ENCODE measurements at places on chromosomes 11 and 22.

DNA sequence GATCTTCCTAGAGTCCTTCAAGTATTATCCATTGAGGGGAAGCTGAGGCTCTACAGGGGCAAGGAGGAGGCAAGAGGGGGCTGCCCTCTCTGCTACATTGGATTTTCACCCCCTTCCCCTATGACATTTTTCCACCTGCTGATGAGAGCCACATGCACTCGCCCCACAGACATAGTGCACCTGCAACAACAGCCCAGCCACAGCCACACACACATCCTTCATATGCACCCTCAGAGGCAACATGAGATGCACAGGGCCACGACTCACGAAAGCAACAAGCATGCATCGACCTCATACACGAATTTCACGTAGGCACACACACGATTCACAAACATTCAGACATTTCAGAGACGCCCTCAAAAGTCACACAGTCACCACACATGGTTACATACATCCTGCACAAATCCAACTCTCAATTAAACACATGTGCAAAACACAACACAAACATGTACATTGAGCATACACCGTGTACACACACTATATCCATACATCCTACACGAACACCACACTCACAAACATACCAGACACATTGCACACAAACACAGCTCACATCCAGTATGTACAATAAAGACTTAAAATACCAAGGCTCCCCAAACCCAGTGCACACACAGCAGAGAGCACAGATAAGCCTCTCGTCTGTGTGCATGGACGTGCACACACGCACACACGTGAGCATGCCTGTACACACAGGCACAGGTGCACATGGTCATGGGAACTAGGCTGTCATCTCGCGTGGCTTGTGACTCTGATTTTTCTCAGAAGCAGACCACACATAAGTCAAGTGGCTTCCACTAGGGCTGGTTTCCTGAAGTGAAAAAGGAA lies 6.3 kb upstream of the LRRC32 start:
- no peak for DNase-seq

- no peak for DNase-seq
Measured at GRCh38 chr11:117502015-117502778, 174.5 kb downstream of the CEP164 start.

- no peak for DNase-seq
Measured at GRCh38 chr11:25860677-25861450, 471.1 kb upstream of the ANO3 start.

- no peak for DNase-seq
Measured at GRCh38 chr11:32450372-32450771, 15.0 kb upstream of the WT1 start.

- no peak for DNase-seq
Measured at GRCh38 chr11:103367650-103368049, 258.4 kb downstream of the DYNC2H1 start.

GRCh38 chr11:34274712-34275398 lies 83.0 kb downstream of the ABTB2 start:
- DNase-seq, result no peak

DNA sequence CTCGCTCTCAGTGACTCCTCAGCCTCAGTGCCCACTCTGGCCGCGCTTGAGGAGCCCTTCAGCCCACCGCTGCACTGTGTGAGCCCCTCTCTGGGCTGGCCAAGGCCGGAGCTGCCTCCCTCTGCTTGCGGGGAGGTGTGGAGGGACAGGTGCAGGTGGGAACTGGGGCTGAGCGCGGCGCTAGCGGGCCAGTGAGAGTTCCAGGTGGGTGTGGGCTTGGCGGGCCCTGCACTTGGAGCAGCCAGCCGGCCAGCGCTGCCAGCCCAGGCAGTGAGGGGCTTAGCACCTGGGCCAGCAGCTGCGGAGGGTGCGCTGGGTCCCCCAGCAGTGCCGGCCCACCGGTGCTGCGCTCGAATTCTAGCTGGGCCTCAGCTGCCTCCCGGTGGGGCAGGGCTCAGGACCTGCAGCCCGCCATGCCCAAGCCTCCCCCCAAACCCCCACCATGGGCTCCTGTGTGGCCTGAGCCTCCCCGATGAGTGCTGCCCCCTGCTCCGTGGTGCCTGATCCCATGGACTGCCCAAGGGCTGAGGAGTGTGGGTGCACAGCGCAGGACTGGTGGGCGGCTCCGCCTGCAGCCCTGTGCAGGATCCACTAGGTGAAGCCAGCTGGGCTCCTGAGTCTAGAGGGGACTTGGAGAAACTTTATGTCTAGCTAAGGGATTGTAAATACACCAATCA lies 64.2 kb upstream of the NARS2 start:
- DNase-seq, result no peak
